ENCODE measurements at places on chromosomes 1 and 21. TPM values are rescaled to one million over a fixed set of nuclear protein-coding genes. Genes with fewer than 3 reads are reported as not detected.

Gene CASZ1
- 87.3 TPM for total RNA-seq

- peak; percentile 30 for DNase-seq
Measured at GRCh38 chr1:91885213-91885715, 687 bp downstream of the TGFBR3 start.

DNA sequence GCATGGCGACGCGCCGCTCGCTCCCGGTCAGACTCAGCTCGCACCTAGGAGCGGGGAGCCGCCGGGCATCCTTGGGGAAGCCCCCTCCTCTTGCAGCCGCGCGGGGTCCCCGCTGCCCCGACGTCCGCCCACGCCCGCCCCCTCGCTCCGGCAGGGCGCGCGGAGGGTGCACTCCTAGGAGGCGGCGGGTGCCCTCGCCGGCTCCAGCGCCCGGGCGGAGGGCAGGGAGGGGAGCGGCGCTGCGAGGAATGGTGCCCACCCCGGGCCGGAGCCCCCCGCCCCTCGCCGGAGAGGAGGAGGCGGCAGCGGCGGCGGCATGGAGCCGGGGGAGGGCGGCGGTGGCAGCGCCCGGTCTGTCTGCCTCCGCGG lies 488 bp downstream of the FAM78B start:
- no peak for DNase-seq

- no peak for DNase-seq
Measured at GRCh38 chr1:153533689-153534201, 2.0 kb downstream of the S100A6 start.

Gene TNFSF4
- 3.1 TPM for total RNA-seq

DNA sequence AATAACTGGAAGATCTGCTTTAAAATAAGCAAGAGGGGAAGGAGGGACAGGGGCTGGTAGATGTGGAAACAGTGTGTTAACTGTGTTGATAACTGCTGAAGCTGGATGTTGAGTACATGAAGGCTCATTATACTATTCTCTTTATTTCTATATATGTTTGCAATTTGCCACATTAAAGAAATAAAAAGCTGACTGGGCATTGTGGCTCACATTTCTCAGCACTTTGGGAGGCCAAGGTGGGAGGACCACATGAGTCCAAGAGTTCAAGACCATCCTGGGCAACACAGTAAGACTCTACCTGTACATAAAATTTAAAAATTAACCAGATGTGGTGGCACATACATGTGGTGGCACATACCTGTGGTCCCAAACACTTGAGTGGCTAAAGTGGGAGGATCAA lies 6.7 kb downstream of the ASH1L start:
- DNase-seq, result no peak

Gene TDRD10
- 0.51 TPM for total RNA-seq

DNA sequence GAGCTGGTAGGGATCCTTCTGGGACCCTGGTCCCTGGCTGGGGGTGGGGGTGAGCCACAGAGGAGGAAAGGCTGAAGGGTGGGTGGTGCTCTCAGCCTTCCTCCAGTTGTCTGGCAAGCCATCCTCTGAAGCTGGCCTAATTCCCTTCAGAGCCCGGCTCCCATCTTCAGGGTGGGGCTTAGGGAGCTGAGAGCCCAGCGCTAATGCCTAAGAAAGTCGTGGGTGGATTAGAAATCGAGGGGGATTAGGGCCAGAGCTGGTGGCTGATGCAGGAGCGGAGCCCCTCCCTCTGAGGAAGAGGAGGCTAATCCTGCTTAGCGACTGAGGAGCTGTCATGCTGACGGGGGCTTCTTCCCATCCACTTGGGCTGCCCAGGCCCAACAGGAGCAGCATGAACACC lies 30.8 kb upstream of the DMBX1 start:
- no peak for DNase-seq

- no peak for DNase-seq
Measured at GRCh38 chr1:8213136-8213535, 104.8 kb upstream of the SLC45A1 start.

Gene MFAP2
- total RNA-seq, result 51.9 TPM

DNA sequence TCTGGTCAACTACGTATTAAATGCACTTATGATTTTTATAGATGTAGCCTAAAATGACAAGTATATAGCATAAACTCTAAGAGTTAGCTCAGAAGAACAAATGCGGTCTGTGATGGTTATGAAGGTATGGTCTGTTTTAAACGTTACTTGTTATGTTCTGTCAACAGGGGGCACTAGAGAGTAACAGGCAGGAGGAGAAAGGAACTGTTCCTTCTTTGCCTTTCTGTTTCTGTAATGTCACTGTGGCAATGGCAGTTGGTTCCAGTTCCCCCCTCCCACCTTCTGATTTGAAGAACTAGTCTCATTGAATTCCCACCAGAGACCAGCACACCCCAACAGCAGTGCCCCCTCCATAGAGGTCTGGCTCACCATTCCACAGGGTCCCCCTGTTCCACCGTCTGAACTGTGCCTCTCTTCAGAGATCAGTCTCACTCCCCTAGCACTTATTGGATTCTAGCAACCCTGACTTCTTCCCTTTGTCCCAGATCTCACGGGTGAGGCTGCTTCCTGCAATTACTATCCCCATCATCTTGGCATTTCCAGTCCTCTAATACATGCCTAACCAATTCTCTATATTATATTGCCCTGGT lies 14.0 kb downstream of the KRTAP24-1 start:
- peak; percentile 3 for DNase-seq

- DNase-seq, result no peak
Measured at GRCh38 chr1:212987702-212988322, 27.9 kb downstream of the ANGEL2 start.

Gene MCOLN2
- total RNA-seq, result not detected

Gene SLFNL1
- 3.0 TPM for total RNA-seq

Gene SLC16A4
- 0.66 TPM for total RNA-seq

Gene PROX1
- total RNA-seq, result 28.7 TPM

DNA sequence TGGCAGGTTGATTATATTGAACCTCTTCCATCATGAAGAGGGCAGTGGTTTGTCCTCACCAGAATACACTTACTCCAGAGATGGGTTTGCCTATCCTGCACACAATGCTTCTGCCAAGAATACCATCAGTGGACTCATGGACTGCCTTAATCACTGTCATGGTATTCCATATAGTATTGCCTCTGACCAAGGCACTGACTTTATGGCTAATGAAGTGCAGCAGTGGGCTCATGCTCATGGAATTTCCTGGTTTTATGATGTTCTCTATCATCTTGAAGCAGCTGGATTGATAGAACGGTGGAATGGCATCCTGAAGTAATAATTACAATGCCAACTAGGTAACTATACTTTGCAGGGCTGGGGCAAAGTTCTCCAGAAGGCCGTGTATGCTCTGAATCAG lies 16.6 kb upstream of the GBP6 start:
- no peak for DNase-seq

DNA sequence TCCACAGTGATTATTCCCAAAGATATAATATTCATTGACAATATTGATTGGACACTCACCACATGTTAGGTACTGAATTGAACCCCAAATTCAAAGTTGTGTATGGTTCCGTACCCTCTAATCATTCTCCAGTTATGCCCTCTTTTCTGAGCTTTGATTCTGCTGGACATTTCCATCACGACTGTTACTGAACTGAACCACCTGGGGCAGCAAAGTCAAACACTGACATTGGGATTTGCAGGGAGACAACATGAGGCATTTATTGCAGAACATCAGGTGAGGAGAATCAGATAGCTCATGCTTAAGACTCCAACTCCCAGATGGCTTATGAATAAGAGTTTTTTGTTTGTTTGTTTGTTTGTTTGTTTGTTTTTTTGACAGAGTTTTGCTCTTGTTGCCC lies 420.9 kb downstream of the DISC1 start:
- DNase-seq, result no peak

- peak; percentile 57 for DNase-seq
Measured at GRCh38 chr1:15305468-15305770, 58.4 kb downstream of the FHAD1 start.

GRCh38 chr1:231337043-231337471 lies 595 bp downstream of the EXOC8 start:
- DNase-seq, result no peak

Gene RIPPLY3
- not detected for total RNA-seq

GRCh38 chr1:56539520-56539931 lies 39.8 kb downstream of the PLPP3 start:
- no peak for DNase-seq

Gene KPRP
- total RNA-seq, result not detected

Gene C1orf167
- total RNA-seq, result 0.14 TPM

DNA sequence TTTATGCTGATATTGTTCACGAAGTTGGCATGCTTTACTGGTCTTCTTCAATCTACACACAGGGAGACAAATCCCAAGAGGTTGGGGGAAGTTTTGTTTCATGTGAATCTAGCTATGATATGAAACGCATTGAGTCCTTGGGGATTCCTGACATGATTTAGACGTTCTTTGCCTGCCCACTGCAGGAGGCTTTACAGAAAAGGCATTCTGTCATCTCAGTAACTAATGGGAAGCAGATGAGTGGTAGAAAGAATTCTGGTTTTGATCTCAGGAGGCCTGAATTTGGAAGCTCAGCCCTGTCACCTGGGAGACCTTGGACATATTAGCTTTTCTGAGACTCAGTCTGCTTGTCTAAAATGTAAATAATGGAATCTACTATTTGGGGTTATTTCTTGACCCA lies 383.0 kb upstream of the NFIA start:
- DNase-seq, result no peak

Gene MARCKSL1
- 317 TPM for total RNA-seq

DNA sequence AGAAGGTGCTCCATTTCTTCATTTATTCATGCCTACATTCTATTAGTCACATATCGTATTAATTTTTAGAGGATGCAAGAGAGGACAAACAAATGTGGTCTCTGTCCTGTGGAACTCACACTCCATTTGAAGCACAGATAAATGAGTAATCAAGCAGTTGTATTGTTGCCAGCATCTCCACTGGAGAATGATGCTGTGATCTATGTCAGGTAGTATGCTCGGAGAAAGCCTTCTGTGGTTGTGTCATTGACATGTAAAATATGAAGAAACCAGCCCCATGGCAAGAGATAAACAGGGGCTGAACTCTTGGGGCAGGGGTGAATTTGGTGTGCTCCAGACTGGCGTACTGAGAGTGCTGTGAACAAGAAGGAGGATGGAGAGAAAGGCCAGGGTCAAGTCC lies 101.2 kb downstream of the FASLG start:
- DNase-seq, result no peak

DNA sequence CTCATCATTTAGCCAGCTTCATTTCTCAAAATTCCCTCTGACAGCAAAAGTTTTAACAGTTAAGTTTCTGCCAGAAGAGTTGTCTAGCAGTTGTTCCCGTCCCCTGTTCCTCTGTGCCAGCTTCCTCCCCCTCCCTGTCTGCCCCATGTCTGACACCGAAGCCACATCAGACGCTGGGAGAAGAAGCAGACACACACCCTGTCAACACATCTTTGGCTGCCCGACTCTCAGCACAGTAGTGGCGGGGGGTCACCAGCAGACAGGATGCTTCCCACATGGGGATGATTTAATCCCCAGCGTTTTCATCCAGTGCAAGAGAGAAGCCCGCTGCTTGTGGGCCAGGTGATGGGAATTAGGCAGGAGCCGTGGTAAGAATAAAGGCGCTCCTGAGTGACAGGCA lies 379.4 kb upstream of the RUNX1 start:
- peak; percentile 67 for DNase-seq

- no peak for DNase-seq
Measured at GRCh38 chr1:220730486-220730885, 17.6 kb upstream of the MTARC2 start.

Gene ADORA1
- total RNA-seq, result 8.5 TPM

DNA sequence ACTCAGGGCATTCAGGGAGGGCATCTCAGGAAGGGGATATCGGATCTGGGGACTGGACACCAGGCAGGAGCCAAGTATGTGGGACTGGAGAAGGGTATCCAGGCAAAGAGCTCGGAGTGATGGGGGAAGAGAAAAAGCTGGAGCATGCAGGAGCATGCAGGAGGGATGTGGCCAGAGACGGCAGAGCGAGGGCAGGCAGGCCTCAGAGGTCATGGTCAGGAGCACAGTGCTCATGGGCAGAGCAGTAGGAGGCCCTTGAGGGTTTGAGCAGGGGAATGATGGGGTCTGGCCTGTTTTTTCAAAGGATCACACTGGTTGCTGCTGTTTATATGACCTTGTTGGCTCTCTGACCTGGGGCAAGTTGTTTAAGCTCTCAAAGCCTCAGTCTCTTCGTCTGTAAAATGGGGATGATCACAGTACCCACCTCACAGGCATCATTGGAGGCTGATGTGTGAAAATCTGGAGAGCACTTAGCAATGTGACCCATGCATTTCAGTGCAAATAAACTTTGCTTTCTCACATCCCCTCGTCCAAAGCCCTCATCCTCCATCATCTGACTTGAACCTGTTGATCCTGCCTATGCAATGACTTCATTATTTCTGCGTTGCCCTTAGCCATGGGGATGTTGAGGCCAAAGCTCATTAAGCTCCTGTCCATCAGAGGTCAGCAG lies 273.1 kb downstream of the MATN1 start:
- no peak for DNase-seq

Gene SELE
- not detected for total RNA-seq

- no peak for DNase-seq
Measured at GRCh38 chr1:7050751-7051665, 265.8 kb downstream of the CAMTA1 start.

- DNase-seq, result no peak
Measured at GRCh38 chr1:83882906-83883305, 116.0 kb downstream of the TTLL7 start.
